Stimulated activated CD8-positive, alpha-beta memory T cell treated with anti-CD3 and anti-CD28 coated beads, Interleukin-4, amount 100 ng/mL, for 48 hours (primary cell): ENCODE measurements at places on chromosomes 16 and 17.

DNA sequence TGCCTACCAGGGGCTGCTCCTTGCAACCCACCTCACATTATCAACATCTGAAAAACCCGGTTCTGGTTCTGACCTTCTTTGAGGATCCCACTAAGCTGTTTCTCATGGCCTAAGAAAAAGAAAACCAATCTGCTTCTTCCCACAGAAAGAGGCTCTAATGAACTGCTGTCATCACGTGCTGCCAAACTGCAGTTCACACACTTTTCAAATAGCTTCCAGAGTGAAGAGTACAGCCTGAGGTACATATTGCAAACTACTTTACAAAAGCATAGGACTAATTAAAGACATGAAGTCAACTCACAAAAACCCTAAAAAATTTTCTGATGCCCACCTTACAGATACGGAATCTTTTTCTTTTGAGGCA is 36.7 kb downstream of the SMG6 start:
- no peak for DNase-seq

DNA sequence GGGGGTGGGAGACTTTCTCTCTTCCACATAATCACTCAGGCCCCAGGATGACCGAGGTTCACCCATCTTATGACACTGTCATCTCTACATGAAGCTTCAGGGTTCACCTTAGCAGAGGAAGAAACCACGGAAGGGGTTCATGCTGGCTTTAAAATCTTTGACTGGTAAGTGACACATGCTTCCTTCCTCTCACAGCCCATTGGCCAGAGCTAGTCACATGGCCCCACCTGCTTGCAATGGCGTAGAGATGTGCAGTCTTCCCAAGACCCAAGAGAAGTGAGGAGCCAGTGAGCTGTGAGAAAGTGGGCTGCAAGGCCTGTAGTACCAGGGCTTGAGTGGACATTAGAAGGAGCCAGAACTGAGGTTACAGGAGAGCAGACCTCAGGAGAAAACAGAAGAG is 180.3 kb downstream of the AXIN2 start:
- no peak for DNase-seq

- DNase-seq = no peak
These were observed 514.6 kb downstream of the KCNJ2 start for GRCh38 chr17:70683936-70684335.

DNA sequence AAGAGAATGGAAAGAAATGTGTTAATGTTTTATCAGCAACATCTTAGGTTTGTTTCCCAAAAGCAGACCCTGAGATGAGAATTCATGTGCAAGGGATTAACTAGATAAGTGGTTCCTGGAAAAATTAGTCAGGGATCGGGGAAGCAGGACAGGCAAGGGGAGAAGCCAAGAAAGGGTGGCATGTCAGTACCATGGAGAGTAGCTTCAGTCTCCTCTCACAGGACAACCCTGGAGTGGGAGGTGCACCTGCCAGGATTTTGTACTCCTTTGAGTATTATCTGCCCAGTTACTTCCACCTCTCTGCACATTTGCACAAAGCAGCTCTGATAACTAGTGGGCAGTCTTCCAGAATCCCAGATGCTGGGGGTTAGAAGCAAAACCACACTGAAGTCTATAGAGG is 117.0 kb downstream of the RGS9 start:
- DNase-seq = no peak

DNA sequence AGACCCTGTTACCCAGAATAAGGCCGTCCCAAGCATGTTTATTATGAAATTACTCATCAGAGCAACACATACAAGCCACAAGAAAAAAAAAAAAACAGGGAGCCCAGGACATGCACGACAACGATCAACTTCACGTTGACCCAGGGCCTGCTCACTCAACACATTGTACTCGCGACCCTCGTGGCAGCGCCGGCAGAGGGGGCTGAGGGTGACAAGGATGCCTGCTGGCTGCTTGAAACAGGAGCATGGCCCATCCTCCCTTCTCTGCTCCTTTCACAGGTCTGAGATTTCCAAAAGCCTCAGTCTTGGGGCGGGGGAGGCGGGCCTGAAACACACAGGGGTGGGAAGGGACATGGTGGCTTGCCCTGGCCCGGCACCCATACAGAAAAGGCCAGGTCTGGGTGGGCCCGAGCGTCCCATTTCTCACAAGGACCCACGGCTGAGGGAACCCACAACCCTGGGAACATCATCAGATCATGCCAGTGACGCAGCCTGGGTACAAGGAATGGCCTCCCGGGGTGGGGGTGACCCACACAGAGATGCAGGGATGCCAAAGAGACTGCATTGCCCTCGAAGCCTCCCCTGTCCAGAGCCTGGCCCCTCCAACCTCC is 21.1 kb upstream of the C16orf95 start:
- DNase-seq = no peak

DNA sequence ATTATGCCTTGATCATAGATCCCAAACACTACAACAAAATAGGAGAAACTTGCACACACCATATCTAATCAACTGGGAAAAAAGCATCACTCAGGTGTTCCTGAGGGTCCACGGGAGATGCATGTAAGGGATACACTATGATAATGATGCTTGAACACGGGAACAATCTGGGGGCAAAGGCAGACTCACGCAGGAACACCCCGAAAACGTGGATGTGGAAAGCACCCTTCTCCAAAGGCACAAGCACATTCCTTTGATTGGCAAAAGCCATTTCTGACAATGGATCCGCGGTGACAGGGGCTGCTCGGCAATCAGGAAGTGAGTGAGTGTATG is 1.3 kb downstream of the ZNF652 start:
- DNase-seq = peak; percentile 60

DNA sequence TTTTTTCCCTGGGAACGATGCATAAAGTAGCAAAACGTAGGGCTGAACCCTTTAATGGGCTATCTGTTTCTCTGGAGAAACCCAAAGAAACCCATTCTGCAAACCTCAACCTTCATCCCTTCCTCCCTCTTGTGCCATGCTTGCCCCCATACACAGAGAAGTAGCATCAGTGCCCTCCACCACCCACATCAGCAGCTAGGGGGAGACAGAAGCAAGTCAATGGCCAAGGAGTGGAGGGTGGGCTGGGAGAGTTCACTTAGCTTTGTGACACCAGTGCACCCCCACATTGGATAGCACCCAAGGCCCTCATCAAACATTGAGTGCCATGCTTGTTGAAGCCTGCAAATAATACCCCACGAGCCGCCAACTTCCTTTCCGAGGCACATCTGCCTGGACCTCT is 282.4 kb downstream of the ABCC12 start:
- no peak for DNase-seq

GRCh38 chr17:81097943-81098308 is 63.0 kb downstream of the BAIAP2 start:
- peak; percentile 36 for DNase-seq

GRCh38 chr16:58493756-58494431 is 6.0 kb upstream of the NDRG4 start:
- no peak for DNase-seq

DNA sequence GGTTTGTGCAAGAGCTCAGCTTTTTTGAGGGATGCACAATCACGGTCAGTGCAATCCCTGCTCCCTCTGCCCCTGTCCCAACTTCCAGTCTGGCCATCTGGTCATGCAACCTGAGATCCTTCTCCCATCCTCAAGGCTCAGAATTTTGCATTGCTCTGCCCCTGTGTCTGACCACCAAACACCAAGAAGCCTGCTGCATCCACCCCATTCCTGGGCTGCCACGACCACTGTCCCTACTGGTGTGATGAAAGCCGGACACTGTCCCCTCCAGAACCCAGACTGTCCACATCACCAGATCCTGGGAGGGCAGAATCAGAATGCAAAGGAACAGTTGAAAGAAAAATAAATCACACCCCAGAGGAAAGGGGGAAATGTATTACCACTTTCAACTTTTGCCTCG is 231.0 kb downstream of the C16orf78 start:
- DNase-seq = no peak

DNA sequence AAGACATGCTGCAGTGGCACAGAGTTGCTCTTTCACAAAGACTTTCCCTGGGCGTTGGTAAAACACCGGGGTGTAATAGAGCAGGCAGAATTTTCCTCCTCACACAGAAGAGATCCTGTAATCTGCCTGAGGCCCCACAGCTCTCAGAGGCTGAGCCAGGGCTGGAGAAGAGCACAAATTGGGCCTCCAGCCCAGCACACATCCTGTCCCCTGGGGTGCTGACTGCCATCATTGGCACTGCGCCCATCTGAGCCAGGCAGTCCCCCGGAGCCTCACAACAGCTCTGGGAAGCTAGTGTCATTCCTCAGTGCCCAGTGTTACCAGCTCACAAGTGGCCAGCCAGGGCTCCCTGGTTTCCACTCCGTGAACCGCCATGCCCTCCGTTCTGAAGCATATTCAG is 119.4 kb downstream of the SOCS1 start:
- no peak for DNase-seq

GRCh38 chr17:81576621-81577277 is 24.6 kb upstream of the FAAP100 start:
- DNase-seq = no peak

- no peak for DNase-seq
These were observed 7.8 kb downstream of the ADGRG3 start for GRCh38 chr16:57675741-57676551.

DNA sequence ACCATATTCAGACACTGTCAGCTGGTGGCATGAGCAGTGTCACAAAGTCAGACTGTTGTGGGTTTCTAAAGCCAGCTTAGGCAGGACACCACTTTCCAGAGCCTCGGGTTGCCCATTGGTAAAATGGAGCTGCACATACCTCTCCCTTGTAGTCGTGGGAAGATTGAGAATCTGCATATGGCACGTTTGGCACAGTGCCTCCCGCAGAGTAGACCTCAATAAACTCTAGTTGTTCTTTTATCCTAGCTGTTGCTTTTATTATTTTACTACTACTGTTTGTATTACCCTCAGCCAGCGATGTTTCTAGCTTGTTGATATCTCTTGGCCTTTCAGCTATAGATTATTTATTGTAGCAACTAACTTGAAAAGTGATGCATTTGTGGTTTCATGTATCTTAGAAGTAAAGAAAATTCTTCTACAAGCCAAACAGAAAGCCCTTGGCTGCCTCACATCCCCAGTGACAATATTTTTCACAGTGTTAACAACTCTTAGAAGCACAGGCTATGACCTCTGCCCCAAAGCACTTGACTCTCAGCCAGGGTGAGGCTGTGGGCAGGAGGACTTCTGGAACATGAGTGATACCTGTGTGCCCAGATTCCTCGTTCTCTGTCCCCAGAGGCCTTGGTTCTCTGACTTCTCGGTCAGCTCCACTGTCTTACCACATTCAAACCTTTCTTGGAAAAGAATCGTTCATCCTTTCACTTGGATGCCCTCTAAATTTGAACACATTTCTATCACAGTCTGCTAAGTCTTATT is 351.6 kb downstream of the SNX29 start:
- no peak for DNase-seq

DNA sequence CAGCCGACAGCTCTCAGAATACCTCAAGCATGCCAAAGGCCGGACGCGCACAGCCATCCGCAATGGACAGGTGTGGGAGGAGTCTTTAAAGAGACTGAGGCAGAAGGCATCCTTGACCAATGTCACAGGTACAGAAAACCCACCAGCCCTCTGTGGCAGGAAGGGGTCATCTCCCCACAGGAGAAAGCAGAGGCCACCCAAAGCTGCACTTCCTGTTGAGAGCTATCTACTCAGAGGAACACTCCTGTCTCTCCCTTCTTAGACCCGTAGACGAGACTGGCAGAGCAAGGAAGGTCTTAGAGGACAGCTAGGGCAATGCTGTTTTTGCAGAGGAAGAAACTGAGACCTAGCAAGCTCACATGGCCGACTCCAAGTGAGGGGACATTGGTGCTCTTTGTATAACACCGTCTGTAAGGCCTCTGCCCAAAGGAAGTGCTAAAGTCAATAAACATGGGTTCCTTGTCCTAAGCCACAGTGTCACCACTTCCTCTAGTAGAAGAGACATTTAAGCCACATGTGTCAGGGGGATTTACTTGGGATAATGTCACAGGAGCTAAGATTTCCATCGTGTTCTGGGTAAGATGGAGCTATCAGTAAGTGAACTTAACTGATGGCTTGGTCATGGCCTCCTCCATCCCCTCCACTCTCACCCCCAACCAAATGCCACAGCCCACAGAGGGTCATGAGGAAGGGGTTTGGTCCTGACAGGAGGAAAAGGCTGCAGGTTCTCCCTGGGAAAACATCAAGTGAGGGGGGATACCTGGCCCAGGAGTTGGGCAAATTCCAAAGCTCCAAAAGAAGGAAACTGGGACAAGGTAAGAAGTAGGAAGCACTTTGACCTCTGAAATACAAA is 9.4 kb downstream of the LPO start:
- no peak for DNase-seq

DNA sequence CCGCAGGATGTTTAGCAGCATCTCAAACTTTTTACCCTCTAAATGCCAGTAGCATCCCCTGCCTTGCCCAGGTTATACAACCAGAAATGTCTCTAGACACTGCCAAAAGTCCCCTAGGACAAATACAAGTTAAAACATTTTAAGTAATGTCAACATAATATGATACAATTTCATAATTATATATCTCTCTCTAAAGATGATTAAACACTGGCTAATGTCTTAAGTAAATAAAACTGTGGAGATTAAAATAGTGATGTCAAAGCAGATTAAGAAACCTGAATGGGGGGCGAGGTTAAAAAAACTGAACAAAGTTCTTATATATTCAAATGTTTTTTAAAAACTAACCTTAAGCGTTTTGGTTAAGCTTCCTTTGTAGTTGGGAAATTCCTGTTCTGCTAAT is 62.1 kb downstream of the CFDP1 start:
- DNase-seq = no peak

DNA sequence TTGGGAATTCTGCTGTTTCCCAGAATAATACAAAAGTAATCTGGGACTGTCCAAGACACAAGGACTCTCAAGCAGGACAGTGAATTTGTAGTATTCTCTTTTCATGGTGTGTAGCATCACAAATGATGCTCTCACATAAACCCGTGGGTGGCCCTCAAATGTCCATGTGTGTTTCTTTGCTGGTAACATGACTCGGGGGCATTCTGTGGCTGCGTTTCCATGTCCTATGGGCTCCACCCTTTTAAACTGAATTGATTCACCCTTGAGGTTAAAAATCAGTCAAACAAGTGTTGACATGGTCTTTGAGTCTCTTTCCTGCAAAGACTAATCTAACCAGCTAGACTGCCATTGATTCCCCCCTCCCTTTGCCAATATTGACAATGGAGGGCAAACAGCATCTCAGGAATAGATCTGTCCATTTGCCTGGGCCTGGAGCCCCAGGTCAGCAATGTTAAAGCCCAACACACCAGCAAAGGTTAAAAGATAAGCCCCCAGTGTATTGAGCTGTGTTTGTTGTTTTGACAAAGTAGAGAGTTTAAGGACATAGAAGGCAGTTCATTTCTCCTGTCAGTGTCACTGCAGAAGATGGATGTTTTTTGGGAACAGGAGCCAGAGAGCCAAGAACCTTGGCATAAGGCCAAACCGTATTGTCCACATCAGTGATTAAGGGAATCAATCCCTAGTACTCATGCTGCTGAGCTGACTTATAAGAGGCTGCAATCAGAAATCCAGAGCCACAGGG is 117.1 kb upstream of the COX10 start:
- no peak for DNase-seq

DNA sequence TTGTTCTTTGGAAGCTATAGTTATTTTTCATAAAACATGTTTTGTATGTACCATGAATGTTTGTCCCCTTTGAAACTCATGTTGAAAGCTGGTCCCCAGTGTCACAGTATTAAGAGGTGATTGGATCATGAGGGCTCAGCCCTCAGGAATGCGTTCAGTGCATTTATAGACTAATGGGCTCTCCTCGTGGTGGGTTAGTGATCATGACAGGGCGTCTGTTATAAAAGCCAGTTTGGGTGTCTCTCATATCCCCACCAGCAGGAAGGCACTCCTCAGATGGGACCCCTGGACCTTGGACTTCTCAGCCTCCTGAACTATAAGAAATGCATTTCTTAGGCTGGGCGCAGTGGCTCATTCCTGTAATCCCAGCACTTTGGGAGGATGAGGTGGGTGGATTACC is 10.4 kb downstream of the BANP start:
- no peak for DNase-seq

GRCh38 chr17:20852239-20852989 is 190.4 kb downstream of the USP22 start:
- DNase-seq = no peak
